ENCODE measurements at places on chromosomes 3 and 15. TPM values are rescaled to one million over a fixed set of nuclear protein-coding genes. Genes with fewer than 3 reads are reported as not detected.
A peak's percentile ranks its signal among the peaks of the same experiment; 100 is the strongest.

LRTM1 gene
- not detected for polyA plus RNA-seq

FES gene
- 17.6 TPM for polyA plus RNA-seq

EEFSEC gene
- 15.0 TPM for polyA plus RNA-seq

ATP13A5 gene
- polyA plus RNA-seq: 0.07 TPM

SPSB4 gene
- 6.9 TPM for polyA plus RNA-seq

PEX5L gene
- polyA plus RNA-seq: 0.20 TPM

SKOR1 gene
- 0.11 TPM for polyA plus RNA-seq

CYP1A2 gene
- polyA plus RNA-seq: 0.07 TPM

FAM81A gene
- 1.0 TPM for polyA plus RNA-seq

OR5K2 gene
- polyA plus RNA-seq: not detected

LDHAL6B gene
- polyA plus RNA-seq: not detected

- DNase-seq: no peak
Observed at GRCh38 chr3:155262295-155262694, 31.2 kb downstream of the STRIT1 start.

DNA sequence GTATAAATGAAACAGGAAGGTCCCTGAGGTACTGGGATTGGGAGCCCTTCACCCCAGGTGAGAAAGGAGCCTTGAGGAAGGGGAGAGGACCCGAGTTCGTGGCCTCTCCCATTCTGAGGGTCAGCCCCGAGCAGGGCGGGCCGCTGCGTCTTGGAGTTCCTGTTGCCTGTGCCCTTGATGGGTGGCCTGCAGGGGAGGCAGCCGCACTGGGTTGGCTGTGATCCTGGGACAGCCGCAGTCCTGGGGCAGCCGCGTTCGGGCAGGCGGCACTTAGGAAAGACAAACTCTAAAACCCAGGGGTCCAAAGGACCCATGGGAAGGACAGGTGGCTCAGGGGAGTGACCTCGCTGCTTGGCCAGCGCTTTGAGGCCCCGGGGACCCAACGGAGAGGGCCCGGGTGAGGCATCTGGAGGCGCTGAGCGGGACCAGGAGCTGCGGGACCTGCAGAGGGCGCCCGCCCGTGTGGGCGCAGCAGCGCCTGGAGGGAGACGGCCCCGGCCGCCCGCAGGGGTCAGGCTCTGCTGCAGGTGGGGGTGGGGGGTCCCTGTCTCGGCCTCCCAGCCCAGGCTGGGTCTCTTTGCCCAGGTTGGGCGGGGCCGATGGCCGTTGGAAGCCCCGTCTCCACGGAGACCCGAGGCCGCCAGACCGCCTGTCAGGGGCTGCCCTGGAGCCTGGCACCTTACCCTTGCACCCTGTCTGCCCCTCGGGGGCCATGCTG lies 65.1 kb downstream of the HMCES start:
- DNase-seq: peak; percentile 82

DNA sequence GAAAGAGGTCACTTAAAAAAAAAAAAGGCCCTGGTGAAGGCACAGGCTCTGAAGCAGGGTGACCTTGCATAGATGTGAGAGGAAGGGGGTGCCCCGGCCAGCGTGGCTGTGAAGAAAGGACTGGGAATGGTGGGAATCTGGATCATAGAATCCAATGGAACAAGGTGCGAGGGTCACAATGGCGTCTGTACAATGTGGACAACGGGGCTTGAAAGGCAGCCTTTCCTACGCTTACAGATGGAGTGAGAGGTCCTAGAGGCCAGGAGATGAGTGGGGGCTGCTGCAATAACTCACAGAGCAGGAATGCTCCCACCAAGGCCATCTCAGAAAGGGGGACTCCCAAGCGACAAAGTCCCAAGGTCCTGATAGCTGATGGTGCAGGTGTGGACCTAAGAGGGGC lies 162.2 kb downstream of the ATP10A start:
- DNase-seq: no peak

GRCh38 chr3:107791450-107791849 lies 268.7 kb downstream of the BBX start:
- DNase-seq: no peak

DNA sequence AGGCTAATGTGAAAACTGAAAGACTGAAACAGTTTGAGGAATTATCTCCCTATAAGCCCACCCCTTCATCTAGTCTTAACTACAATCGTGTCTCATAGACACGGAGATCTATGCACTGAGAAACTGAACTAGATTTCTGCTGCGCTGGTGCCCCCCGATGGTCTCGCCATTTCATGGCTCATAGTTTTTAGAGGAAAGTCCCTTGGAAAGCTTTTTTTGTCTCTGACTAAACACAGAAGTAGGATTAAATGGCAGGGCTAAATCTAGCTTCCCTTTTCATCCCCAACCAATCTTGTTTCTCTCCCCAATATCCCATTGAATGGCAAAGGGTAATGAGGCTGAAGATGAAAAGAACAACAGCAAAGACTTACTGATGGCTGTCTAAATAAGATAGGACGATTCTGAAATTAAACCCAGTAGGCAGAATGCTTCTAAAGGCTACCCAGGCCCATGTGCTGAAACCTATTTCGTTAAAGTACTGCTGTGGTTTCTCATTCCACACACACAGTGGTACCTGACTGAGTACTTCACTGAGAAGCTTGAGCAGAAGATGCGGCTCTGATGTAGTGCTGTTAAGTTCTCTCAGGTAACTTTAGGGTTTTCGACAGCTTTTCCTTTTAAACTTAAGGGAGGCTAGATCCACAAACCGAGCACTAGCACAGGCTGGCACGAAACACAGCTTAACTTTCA lies 142.7 kb downstream of the GADL1 start:
- DNase-seq: peak; percentile 69

DNA sequence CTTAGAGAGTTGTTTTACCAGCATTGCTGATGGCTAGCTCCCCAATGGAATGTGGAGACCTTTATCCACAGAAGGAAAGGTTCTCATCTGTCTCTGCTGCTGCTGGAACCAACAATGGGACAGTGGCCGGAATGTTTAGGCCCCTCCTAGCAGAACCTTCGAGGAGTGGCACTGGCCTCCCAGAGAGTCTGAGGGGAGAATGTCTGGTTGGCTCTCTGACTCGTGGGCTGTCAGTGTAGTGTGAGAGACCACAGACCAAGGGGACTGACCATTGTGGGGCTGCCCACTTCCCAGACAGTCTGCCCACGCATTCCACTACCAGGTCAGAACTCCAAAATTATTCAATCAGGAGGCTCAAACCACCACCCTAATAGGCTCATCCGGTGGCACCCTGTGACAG lies 5.1 kb downstream of the RASL12 start:
- DNase-seq: no peak

DNA sequence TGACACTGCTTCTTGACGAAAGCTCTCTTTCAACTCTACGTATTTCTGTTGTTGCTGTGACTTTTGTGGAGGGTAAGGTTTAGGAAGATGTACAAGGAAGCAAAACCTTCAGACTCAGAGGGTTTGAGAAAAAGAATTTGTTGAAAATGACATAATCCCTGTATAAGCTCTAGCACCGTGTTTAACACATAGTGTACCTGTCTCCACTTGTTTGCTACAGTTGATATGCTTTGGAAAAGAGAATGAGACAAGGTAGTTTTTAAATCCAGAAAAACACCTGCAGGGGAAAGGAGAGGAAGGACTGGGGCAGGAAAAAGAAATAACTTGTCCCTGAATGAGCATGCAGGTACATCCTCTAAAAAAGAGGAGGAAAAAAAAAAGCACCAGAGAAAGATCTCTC lies 29.6 kb upstream of the CP start:
- no peak for DNase-seq

DNA sequence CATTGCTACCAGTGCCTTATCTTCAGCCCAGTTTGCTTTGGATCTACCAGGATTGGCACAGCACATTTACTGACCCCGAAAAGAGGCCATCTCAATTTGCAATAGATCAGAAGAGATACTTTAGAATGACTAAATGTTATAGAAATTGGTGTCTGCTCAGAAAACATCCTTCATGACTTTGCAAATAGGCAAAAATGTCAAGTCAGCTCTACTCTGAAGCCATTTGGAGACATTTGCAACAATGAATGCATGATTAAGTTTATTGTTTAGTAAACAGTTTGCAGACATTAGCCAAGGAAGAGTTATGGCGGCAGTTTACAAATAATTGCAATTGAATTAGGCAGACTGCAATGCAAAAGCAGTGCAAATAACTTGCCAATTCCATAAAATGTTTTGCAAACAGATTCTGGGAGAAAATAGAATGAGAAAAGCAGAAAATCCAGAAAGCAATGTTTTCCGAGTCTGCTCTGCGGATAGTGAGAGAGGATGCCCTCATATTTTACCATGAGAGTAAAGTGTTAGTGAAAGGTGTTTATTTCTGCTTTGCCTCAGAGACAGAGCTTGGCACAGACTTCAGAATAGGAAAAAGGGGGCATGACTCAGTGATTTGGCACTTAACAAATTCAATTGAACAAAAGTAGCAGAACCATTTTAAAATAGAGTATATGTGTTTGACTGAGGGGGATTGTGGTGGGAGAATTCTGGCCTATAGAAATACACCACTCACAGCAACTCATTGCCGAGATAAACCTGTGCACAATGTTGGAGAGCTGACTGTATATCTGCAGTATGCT lies 334.9 kb upstream of the NR2F2 start:
- DNase-seq: no peak

DNA sequence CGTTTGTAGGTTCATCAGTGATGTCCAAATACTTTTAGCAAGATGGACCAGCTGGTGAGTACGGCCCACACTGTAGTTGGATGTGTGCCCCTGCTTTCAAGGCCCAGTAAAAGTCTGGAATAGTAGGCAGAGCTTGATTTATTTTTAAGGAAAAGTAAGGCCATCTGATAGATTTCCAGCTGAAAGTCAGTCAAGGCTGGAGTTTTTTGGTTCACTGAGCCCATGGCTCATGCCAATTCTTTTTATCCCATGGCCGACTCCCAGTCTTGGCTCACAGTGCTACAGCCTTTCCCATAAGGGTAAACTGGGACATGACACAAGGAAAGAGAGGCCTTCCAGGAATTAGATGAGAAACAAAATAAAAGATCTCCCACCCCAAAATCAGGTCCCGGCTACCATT lies 13.5 kb downstream of the CCDC80 start:
- DNase-seq: peak; percentile 57

DNA sequence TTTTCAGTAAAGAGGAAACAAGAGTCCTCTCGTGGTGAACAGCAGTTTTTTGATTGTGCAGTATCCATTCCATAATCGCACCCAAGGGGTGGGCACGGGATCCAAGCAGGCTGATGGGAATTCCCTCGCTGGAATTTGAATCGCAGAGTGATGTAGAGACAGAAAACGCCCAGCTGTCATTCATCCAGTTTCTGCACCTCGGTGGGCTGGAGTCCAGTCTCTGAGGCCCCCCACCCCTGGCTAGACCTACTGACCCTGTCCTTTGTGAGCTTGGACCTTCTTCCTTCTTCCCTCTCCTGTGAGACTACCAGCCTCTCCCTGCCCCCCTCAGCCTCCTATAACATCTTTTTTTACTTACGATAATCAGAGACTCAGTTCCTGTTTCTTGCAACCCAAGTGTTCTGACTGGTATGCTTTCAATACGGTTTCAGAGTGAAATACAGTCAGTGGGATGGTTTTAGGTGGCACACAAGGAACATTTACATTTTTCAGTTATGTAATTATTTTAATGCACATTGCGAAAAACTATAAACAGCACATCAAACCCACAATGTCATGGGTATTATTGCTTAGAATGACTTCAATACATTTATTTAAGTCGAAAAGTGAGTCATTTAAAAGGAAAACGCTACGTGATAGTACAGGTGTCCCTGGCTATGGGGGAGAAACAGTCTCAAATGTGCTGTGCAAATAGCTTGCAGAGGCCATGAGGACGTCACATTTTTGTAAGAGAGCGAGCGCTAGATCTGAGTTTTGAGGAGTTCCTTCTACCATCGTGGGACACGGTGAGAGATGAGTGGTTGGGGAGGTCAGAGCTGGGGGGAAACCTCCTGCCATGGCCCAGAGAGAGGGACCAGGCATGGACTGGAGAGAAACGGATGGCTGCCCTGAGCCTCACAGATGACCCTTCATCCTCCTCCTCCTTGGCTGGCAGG lies 37.5 kb upstream of the CHST2 start:
- DNase-seq: no peak

DNA sequence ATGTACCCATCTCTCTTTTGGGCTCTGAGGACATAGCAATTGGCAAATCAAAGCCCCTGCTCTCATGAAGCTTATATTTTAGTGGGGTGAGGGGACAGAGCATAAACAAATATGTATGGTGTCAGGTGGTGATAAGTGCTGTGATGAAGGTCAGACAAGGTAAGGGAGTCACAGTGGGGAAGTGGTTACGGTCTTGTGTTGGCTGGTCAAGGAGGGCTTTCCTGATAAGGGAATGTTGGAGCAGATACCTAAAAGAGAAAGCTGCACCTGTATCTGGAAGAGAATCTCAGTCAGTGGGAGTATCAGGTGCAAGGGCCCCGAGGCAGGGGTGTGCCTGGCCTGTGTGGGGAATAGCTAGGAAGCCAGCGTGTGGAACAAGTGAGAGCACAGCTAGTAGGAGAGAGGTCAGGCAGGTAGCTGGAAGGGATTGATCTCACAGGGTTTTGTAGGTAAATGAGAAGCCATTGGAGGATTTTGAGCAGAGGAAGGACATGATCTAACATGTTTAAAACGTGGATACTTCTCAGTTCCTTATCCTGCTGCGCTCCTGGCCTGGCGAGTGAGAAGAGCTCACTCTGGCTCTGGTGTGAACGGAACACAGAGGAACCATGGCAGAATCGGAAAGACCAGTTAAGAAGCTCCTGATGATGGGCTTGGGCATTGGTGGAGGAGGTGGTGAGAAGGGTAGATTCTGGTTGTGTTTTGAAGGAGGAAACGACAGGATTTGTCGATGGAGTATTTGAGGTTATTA lies 35.5 kb downstream of the MRAS start:
- no peak for DNase-seq

GRCh38 chr15:93973287-93973686 lies 258.1 kb upstream of the MCTP2 start:
- no peak for DNase-seq

GRCh38 chr15:82980981-82981380 lies 5.0 kb upstream of the RAMAC start:
- DNase-seq: no peak

- no peak for DNase-seq
Observed at GRCh38 chr3:155517903-155518302, 224.4 kb upstream of the STRIT1 start.

- DNase-seq: no peak
Observed at GRCh38 chr3:195042743-195043606, 228.0 kb downstream of the XXYLT1 start.

DNA sequence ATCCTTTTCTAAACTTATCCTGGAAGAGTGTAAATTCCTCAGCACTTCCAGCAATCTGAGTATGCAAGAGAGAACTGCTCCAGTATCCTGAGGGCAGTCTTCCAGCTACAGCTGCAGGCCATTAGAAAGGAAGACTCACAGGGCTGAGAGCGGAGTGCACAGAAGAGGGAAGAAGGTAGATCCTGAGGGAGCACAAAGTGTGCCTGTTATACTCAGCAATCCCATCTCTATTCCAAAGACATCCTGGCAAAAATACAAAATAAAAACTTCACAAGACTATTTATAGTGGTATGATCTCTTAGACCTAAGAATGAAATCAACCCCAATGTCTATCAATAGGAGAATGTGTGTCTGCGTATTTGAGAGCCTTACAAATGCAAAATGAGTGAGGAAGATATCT lies 292.0 kb downstream of the ZIC1 start:
- DNase-seq: no peak

GRCh38 chr15:42693496-42693895 lies 43.4 kb downstream of the CDAN1 start:
- no peak for DNase-seq

GRCh38 chr3:57942872-57943283 lies 65.3 kb upstream of the FLNB start:
- DNase-seq: peak; percentile 46
